ENCODE measurements at places on chromosomes 16 and 17.
A peak's percentile ranks its signal among the peaks of the same experiment; 100 is the strongest.

DNA sequence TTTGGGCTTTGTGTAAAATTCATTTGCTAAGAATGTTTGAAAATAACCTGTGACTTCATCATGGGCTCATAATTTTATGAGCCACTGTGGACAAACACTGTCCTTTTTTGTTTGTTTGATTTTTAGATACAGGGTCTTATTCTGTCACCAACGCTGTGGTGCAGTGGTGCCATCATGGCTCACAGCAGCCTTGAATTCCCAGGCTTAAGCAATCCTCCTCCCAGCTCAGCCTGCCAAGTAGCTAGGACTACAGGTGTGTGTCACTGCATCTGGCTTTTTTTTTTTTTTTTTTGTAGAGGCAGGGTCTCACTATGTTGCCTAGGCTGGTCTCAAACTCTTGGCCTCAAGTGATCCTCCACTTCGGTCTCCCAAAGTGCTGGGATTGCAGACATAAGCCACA, 8.3 kb downstream of the TEX2 start:
- DNase-seq, result no peak

DNA sequence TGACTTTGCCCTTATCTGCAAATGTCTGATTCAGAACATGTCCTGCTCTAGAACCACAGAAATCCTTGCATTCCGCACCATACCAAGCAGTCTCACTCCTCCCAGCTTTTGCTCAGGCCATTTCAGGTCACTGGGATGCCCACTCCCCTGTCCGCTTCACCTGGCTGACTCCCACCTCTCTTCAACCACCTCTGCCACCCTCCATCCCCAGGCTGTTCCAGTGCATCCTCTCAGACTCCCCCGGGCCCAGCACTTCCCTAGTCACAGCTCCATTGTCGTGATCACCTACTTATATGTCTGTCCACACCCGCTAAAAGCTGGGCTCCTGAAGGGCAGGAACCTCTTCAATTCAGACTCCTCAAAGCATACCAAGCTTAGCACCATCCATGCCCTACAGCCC, 58.4 kb upstream of the CDH5 start:
- DNase-seq, result no peak

GRCh38 chr17:1509290-1509881, 7.0 kb downstream of the INPP5K start:
- no peak for DNase-seq

- peak; percentile 55 for DNase-seq
Measured at GRCh38 chr17:82019690-82020571, 2.7 kb downstream of the CENPX start.

DNA sequence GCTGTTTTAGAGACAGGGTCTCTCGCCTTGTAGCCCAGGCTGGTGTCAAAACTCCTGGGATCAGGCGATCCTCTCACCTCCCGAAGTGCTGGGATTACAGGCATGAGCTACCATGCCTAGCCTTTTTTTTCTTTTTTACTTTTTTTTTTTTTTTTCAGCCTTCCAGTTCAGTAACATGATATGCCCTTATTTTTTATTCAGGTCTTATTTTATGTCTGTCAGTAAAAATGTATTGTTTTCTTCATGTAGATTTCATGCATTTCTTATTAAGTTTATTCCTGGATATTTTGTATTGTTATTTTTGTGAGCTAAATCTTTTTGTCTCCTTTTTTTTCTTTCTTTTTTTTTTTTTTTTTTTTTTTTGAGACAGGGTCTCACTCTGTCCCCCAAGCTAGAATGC, 2.7 kb upstream of the FOXN1 start:
- no peak for DNase-seq

- no peak for DNase-seq
Measured at GRCh38 chr16:11719762-11720161, 22.9 kb downstream of the TXNDC11 start.

GRCh38 chr16:12516621-12517309, 286.9 kb downstream of the CPPED1 start:
- no peak for DNase-seq

DNA sequence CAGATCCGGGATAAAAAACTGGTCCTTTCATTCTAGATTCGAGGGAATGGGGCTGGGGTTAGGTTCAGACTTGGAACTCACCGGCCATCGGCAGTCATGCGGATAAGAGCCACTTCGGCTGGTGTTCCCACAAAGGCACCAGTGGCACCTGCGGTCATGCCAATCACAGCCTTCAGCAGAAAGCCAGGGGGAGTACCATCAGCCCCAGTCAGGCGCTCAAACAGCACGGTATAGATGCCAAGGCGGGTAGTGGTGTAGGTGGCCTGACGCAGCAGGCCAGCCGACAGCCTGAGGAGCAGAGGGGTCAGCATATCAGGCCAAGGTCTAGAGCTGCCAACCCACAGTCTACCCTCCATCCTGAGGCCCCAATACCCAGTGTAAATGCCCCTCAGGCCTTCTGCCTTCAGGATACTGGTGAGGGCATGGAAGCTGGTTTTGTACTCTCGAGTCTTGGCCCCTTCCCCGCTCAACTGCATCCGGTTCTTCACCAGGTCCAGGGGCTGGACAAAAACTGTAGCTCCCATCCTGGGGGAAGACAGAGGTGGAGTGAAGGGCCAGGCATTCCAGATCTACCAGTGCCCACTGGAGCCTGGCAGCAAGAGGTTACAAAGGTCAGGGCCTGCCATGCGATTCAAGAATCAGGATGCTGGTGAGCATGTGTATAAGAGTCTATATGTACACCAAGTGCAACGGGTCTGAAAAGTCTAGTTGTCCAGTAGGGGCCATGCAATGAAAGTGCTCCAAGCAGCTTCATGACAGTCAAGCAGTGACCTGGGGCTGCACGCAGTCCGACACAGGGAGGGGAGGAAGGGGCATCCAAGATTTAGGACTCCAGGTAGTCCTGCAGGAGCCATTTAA, 929 bp downstream of the SLC25A11 start:
- no peak for DNase-seq

Data from CD4-positive, alpha-beta T cell treated with Interleukin-15 for 4 hours (primary cell).